ENCODE measurements at places on chromosomes 13 and 19.

DNA sequence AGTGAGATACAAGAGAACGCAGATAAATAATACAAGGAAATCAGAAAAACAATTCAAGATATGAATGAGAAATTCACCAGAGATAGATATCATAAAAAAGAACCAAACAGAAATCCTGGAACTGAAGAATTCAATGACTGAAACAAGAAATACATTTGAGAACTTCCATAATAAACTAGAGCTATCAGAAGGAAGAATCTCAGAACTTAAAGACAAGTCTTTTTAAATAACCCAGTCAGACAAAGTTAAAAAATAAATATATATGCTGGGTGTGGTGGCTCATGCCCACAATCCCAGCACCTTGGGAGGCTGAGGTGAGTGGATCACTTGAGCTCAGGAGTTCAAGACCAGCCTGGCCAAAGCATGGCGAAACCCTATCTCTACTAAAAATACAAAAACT, 28.7 kb upstream of the N4BP2L1 start:
- no peak for DNase-seq

- DNase-seq: no peak
Measured at GRCh38 chr19:23365222-23365621, 30.0 kb downstream of the ZNF91 start.

GRCh38 chr19:4241824-4242430, 5.0 kb upstream of the YJU2 start:
- DNase-seq: no peak

DNA sequence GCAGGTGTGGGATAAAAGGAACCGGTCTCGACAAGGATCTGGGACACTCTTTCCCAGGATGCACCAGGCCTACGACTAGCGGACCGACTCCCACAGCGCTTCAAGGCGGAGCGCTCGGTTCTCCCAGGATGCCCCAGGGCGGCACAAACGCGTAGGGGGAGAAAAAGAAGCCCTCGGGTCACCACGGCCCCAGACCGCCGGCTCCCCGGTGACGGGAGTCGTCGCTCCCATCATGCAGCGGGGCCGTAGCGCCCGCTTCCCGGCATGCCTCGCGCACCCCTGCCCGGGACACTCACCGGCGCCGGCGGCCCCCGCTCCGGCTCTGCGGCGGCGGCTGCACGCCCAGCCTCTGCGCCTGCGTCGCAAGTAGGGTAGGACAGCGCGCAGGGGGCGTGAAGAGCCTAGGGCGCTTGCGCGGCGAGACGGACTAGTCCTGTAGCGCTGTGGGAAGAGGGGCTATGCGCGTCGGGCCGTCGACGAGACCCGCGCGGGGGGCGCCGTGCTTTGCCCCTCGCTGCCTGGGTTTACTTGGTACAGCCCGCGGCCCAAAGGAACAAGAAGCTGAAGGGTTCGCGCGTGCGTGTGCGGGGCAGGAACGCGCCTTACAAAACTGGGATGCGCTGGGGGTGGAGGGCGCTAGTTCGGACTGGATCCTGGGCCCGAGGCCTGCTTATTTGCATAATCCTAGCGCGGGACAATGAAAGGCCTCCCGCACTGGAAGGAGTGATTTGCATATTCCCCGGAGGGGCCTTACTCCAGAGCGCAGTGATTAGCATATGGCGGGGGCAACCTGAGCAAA, at the start of gene ZNF428:
ZNF428 (minus strand) TSS at position 368 of the 799 bp plus-strand sequence. CDS start 5,325 bp downstream, outside the sequence.
- DNase-seq: peak; percentile 86

DNA sequence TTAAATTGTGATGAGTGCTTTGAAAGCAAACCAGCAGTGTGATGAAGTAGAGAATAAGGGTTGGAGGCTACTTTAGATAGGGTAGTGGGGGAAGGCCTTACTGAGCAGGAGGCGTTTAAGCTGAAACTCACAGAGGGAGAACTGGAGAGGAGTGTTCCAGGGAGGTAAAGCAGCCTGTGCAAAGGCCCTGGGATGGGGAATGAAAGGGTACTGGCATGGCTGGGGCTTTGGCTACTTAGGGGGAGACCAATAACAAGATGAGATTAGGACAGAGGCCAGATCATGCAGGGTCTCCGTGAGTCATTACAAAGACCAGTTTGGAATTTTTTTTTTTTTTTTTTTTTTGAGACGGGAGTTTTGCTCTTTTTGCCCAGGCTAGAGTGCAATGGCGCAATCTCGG, 1.1 kb downstream of the PPP5C start:
- DNase-seq: no peak

DNA sequence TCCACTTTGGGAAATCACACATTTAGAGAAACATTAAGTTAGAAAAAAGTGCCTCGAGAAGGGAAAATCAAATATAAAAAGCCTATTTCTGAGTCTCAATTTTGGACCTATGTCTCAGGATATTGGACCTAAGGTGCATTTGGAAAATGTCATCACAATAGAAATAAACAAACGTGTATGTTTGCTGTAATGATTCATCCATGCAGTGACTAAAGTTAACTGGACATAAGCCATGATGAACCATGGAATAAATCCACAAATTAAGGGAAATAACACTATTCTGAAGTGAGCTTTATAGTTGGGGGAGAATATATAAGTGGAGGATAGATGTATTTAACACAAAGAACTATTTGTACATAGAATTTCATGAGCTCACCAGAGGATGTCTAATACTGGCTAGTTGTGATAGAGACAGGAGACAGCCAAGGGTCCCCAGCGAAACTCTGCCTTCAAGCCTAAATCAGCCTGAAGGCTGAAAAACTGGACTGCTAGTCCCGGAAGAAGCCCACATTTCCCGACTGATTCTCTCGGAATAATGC, 963.3 kb upstream of the SPRY2 start:
- no peak for DNase-seq

DNA sequence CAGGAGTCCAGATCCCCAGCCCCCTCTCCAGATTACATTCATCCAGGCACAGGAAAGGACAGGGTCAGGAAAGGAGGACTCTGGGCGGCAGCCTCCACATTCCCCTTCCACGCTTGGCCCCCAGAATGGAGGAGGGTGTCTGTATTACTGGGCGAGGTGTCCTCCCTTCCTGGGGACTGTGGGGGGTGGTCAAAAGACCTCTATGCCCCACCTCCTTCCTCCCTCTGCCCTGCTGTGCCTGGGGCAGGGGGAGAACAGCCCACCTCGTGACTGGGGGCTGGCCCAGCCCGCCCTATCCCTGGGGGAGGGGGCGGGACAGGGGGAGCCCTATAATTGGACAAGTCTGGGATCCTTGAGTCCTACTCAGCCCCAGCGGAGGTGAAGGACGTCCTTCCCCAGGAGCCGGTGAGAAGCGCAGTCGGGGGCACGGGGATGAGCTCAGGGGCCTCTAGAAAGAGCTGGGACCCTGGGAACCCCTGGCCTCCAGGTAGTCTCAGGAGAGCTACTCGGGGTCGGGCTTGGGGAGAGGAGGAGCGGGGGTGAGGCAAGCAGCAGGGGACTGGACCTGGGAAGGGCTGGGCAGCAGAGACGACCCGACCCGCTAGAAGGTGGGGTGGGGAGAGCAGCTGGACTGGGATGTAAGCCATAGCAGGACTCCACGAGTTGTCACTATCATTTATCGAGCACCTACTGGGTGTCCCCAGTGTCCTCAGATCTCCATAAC, at the start of gene APOE:
APOE (plus strand) TSS at position 360 of the 724 bp plus-strand sequence. CDS start 829 bp downstream, outside the sequence.
- no peak for DNase-seq

GRCh38 chr13:109366525-109366924, 419.9 kb downstream of the IRS2 start:
- DNase-seq: no peak

GRCh38 chr19:48874303-48875135, 2.3 kb downstream of the PPP1R15A start:
- no peak for DNase-seq

- no peak for DNase-seq
Measured at GRCh38 chr13:31369213-31369612, 169.4 kb downstream of the B3GLCT start.

DNA sequence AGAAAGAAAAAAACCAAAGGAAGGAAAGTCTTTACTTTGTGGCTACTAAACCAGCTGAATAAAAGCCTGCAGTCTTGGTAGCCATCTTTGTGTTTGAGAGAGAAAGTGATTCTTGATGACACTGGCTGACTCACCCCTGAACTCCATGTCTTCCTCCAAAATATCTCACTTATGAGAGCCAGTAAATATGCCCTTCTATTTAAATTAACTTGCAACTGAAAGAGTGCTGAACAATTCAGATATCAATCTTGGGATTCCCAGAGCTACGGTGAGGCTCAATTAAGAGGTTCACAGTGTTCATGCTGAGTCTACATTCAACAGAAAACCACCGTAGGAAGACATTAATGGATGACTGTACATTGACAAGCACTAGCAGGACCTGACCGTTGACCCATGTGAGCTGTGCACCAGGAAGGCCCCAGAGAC, 57.9 kb downstream of the KCTD12 start:
- no peak for DNase-seq

GRCh38 chr13:26978081-26978860, 193.3 kb downstream of the USP12 start:
- no peak for DNase-seq

DNA sequence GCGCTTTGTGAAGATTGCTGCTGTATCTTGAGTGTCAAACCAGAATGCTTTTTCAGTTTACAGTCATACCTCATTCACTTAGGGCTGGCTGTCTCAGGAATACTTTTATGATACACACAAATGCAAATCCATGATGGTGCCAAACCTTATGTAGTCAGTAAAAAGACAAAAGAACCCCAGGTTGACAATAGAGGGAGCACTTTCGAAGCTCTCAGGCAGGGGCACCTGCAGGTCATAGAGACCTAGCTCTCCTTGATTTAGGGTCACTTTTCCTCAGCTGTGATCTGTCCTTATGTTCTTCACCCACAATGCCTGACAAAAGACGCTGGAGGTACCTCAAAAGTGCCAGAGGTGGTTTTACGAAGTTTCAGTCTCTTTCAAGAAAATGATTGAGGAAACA, 172.2 kb downstream of the DNAJC15 start:
- DNase-seq: no peak

- DNase-seq: no peak
Measured at GRCh38 chr19:50489461-50490011, 12.9 kb upstream of the GARIN5A start.

DNA sequence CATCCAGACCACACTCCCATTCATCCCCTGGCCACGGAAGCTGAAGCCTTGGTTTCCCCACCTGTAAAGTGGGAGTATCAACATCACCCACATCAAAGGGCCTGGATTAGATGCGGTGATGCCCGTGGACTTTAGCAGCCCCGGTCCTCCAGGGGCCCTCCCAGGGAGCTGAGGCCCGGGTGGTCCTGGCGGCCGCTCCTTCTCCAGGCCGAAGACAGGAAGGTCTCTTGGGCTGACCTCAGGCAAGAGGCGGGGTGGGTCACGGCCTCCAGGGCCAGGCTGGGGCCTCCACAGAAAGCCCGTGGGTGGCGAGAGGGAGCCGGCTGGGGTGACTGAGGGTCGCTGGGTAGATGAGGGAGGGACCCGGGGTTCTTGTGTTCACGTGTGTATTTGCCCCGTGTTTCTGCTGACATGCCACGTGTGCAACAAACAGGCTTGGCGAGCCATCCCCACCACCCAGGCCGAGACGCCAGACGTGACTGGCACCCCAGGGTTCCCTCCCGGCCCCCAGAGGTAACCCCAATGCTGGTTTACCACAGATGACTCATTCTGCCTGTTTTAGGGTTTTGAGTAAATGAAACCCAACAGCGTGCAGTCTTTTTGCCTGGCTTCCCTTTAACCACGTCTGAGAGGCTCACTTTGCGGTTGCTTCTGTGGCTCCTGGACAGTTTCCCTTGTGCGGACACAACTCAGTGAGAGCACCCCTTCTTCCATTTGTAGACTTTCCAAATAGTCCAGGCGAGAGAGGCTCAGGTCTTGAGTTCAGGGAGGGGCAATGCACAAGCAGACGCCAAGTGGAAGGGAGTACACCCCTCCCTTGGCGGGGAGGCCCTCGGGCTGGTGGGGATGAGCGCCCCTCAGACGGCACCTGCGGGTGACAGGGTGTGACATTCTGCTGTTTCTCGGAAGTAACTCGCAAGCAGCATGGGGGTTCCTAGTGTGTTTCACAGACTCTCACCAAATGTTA, 42.9 kb downstream of the C13orf46 start:
- no peak for DNase-seq

DNA sequence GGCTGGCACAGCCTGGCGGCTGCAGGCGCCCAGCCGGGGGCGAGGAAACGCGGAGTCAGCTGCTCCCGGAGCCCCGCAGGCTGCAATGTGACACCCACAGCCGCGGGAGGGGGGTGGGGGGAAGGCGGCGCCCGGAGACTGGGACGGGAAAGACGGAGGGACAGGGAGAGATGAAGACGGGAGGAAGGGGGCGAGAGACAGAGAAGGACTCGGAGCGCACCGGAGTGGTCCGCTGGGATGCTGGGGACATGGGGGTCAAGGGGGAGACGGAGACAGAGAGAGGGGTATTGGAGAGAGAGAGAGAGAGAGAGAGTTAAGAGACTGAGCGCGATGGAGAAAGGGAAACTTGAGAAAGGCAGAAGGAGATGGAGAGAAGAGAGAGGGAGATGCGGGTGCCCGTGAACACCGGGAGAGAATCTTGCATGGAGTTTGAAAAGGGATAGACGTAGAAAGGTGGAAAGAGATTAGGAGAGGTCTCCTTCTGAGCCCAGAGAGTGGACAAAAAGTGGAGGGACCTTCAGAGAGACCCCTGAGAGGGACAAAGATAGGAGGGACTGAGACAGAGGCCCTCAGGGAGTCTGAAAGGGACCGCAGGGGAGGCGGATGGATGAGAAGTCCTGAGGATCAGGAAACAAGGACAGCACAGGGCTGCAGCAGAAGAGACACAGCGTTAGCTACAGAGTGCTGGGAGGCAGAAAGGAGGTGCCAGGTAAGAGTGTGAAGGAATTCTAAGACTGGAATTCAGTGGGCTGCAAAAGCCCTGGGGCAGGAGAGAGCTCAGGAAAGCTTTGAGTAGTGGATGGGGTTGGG, 1.0 kb downstream of the SCN1B start:
- peak; percentile 20 for DNase-seq

DNA sequence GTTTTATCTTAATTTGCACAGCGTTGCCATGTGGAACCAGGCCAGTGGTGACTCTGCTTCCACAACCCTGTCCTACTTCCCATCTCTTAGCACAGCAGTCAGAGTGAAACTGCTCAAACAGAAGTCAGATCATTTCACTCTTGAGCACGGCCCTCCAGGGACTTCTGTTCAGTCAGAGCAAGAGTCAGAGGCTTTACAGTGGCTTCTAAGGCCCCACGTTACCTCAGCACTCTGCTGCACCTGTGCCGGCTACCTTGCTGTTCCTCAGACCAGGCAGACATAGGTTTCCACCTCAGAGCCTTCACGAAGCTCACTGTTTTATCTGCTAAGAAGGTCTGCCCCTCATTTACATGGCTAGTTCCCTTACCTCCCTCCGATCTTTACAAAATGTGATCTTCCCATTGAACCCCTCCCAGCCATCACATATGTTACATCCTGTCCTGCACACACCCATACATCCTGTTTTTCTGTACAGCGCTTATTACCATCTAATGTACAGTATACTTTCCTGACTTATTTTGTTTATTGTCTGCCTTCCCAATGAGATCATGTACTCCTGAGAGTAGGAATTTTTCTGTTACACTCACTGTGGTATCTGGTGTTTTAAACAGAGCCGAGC, 41.6 kb downstream of the TM9SF2 start:
- DNase-seq: no peak

Measured in hippocampal formation (tissue), 2 donors.